Fibroblast of the aortic adventitia (primary cell): ENCODE measurements at places on chromosomes 3 and 15. TPM values are rescaled to one million over a fixed set of nuclear protein-coding genes. Genes with fewer than 3 reads are reported as not detected.

DNA sequence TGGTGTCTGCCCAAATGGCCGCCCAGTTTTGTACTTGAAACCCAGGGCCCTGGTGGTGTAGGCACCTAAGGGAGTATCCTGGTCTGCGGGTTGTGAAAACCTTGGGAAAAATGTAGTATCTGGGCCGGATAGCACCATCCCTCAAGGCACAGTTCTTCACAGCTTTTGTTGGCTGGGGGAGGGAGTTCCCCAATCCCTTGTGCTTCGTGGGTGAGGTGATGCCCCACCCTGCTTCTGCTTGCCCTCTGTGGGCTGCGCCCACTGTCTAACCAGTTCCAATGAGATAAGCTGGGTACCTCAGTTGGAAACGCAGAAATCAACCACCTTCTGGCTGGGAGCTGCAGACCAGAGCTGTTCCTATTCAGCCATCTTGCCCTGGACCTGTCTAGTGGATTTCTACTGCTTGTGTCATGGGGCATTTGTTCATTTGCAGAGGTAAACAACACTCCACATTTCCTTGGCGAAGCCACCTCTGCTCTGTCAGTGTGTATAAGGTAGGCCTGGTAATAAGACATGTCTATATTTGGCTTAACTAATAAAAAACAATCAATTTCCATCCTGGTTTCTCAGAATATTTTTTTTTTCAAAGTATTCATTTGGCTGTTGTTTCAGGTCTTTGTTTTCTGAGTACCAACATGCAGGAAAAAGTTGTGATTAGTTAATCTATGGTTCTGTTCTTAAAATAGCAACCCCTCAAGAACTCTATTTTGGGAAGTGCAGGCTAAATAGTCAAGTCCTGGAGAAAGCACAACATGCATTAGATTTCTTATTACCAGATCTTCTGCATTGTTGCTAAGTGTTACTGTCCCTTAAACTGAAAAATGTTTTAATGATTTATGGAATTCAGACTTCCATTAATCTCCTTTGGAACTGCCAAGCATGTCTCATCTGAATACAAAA, 304.3 kb downstream of the ZIC1 start:
- peak; percentile 11 for DNase-seq

DNA sequence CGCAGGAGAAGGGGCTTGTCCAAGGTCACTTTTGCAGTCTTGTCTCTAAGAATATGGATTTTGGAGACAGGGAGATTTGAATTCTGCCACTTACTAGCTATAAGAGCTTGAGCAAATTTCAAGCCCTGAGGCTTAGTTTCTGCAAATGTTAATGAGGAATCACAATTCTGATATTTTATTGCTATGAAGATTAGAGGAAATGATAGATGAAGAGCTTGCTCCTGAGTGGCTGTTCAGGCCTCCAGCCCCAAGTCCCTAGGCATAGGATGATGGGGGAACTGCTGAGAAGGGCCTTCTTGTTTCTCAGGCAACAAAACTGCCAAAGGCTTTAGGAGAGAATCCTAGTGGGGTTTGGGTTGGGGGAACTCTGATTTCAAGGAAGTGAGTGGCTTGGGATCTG, 18.8 kb upstream of the PSTPIP1 start:
- DNase-seq = no peak

DNA sequence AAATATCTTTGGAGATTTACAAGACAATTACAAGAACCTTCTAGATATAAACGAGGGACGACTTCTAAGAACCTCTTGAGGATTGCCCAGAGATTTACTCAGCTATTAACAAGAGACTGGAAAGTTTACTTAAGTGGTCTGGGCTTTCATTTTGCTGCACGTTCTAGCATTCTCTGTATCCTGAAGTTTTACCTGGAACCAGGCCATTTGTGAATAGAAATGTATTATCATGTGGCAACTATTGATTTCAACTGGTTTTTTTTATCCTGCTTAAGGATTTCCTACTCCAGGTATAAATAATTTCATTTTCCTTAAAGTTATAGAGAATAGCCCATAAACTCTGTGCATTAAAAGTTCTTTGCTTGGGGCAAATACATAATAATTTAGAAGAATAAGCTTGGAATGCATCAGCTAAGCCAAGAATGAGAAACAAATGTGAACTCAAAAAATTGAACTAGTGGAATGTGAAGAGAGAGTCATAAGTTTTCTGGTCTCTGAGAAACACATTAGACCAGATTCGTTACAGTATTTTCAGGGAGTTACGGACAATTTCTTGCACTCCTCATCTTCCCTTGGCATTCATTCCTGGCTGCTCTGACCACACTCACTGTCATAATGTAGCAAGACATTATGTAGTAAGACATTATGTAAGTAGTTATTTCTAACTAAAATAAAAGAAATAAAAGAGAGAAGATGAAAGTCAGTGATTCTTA, 1.3 kb downstream of the AQP9 start:
- DNase-seq = peak; percentile 79

GRCh38 chr3:165669504-165669903, 167.7 kb downstream of the BCHE start:
- DNase-seq = peak; percentile 16

GRCh38 chr3:118059096-118059495, 975.5 kb downstream of the IGSF11 start:
- no peak for DNase-seq

DNA sequence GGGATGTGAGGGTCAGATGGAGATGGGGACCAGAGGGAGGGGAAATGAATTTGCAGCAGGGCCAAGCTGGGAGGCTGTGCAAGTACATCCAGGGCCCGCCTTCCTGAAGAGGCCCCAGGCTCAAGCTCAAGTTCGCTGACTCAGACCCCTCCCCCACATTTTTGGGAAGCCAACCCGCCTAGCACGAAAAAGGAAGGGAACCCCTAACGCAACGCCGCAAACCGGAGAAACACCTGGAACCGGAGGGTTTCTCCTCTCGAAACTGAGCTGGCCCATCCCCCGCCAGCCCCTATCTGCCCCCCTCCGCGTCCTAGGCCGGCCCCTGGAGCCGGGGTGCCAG, 624 bp downstream of the AP3B2 start:
- no peak for DNase-seq

DNA sequence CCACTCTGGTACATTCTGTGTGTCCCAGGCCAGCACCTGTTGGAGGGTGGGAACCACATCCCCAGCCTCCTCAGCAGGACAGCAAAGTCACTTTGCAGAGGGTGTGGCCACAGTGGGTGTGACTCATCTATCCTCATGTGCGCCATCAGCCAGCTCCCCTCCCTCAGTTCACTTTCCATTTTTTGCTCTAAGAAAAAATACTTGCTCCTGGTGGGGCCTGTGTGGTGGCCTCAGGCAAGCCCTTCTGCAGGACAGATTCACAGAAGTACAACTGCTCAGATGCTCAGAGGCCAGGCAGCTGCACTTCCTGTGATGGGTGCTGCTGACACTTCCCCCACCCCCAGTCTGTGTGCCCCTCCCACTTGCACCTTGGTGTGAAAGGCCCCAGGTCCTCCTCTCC, 78.3 kb upstream of the ALDH1L1 start:
- no peak for DNase-seq

DNA sequence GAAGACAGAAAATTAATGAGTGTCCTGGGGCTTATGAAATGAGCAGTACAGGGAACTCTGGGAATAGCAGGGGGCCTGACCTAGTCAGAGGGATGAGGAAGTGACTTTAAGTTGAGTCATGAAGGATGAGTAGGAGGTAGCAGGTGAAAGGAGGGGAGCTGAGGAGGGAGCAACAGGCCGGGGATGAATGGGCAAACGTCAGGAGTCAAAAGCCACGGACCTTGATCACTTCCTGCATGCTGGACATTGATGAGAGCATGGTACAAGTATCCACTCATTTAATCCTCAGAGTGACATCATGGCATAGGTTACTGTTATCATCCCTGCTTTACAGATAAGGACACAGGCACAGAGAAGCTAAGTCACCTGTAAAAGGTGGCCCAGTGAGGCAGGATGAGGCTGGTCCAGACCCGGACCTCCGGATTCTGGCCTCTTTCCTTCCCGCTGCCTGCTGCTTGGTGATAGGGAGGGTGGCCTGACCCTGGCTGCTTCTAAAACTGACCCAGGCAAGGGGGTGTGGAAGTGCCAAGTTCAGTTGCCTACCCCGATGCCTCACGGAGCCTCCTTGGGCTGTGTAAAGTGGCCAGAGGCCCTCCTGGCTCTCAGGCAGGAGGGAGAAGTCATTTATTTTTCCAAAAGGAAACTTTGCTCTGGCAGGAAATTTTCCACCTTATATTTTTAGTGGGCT, 7.6 kb downstream of the CORO2B start:
- DNase-seq = peak; percentile 54

DNA sequence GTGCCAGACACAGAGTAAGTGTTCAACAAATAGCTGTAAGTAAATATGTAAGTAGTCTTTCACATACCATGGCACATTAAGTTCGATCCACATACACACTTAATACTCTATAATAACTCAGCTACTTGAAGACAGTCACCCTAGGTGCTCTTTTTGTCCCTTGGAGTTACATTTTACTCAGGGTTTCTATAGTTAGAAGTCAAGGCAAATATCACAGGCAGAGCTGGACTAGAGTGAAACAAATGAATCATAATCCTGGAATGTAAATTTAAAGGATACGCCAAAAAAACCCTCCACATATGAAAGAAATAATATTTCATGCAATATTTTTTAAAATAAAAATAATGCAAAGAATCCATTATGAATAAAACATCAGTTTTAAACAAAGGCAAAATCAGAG, 461.8 kb downstream of the MAGI1 start:
- DNase-seq = peak; percentile 52

The KIAA1143 gene
- total RNA-seq = 27.5 and 33.1 TPM in 2 replicates

The POLQ gene
- total RNA-seq = 0.49 and 10.1 TPM in 2 replicates

The FAM240A gene
- not detected in 2 replicates for total RNA-seq

The PLA1A gene
- 1.1 TPM in 1 of 2 replicates, not detected in the other for total RNA-seq

The ZBBX gene
- total RNA-seq = 0.16 TPM in 1 of 2 replicates, not detected in the other

The RNF13 gene
- total RNA-seq = 52.7 and 68.8 TPM in 2 replicates

The DNAJC17 gene
- total RNA-seq = 21.6 and 33.5 TPM in 2 replicates
